ENCODE measurements at places on chromosomes 7 and 10.
A peak's percentile ranks its signal among the peaks of the same experiment; 100 is the strongest.

GRCh38 chr7:155631155-155631554 lies 13.3 kb upstream of the RBM33 start:
- DNase-seq = no peak

DNA sequence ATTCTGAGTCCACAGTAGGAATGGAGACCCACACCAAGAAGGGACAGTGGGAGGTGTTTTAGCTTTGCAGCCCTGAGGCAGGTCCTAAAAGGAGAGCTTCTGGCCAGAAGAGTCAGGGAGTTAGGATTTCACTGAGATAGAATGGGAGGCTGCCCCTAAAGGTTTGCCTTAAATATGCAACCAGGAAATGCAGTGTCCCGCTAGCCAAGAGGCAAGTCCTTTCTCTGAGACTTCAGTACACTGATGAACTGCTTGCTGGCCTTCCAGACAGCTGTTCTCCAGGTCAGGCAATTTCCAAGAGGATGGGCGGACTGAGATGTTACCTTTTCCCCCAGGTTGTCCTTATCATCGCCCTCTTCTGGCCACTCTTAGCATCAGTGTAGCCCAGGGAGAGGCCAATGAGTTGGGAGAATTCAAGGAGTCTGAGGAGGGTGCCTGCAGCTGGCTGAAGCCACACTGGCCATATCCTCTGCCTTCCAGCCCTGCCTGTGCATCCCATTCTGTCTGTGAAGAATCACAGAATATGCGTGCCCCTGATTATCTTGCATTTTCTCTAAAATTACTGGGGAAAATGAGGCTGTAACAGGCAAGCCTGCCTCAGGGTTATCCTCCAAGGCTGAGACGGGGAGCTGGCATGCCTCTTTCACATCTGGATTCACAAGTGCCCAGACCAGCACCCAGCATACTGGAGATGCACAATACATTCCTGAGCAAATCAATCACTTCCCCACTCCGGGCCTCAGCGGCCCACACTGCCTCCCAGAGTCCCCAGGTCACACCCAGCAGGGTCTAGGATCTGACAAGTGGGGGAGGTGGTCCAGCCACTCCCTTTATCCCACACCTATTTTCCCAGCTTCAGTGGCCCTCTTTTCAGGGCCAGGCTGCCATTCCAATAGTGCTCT lies 2.4 kb downstream of the TLL2 start:
- DNase-seq = no peak

DNA sequence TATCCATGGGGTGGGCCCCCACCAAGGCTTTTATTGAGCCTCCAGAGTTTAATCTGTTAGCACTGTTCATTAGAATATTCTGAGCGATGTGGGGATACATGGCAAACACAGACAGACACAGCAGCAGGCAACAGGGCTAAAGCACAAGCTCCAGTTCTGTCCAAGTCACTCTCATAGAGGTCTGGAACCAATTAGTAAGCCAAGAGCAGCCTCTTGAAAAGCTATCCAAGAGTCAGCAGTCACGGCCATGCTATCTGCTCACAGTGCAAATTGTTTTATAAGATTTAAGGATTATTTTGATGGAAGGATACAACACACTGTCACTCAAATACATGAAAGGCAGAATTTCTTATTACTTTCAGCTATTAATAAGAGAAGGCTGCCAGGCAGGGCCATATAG lies 86.4 kb upstream of the DGKB start:
- DNase-seq = no peak

DNA sequence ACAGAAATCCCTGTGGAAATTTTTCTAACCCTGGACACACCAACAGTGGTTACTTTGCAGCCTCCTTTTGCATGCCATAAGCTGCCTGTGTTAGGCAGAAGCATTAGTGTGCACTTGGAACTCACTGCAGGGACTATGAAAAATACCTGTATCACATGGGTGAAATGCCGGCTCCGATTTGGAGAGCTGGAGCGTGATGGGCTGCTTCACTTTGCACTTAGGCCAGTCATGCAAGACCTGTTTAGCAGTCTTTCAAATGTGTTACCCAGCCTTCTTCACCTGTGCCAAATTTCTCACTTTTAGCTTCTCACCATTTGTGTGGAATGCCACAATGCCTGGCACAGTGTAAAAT lies 11.3 kb downstream of the NCOA4 start:
- DNase-seq = no peak

- DNase-seq = no peak
Observed at GRCh38 chr10:77422491-77423338, 214.9 kb downstream of the KCNMA1 start.

GRCh38 chr7:15648461-15648961 lies 38.0 kb downstream of the MEOX2 start:
- no peak for DNase-seq

DNA sequence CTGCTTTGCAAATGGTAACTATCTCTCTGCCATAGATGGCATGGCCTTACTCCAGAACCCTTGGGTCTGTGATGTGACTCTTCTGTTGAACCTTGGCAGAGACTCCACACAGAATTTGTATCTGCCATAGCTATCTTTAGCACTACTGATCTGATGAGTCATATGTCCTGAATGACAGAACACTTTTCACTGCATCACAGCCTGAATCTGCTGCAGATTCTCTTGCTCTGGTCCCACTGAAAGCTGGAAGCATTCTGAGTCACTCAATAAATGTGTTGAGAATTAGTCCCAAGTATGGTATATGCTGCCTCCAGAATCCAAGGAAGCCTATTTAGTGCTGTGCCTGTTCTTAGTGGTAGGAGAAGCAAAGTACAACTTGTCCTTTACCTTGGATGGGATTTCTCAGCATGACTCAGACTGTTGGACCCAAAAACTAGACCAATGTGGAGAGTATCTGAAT lies 39.5 kb upstream of the ANKRD1 start:
- peak; percentile 87 for DNase-seq

GRCh38 chr7:5214641-5215040 lies 24.6 kb downstream of the WIPI2 start:
- no peak for DNase-seq

DNA sequence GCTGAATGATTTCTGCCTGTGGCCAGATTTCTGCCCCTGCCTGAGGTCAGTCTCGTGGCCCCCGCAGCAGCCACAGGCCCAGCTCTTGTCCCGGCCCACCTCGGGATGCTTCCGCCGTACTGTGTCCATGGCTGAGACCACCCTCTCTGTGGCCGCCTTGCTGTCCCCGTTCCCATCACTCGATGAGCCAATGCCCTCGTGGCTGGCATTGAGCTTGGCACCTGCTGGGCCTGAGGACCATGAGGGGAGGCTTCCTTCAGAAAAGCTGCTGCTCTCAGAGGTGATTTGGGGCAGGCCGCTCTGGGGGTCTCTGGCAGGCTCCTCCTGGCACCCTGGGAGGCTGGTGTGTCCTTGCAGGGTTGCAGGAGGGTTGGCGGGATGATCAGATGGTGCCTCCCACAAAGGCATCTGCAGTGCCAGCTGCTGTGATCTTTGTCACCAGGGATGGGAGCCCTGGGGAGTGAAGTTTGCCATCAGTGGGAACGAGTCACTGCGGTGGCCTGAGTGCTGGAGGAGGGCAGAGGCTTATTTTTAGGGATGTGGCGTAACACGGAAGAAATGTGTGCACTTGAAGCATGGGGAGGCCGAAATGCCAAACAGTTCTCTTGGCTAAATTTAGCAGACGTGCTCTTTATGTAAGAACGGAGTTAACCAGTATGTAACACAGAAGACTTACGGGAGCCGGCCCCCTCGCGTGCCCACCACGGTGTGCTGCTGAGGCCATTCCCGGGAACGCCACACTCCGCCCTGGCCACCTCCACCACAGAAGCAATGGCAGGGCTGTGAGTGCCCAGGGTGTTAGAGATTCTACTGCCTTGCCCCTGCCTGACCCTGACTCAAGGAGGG lies 47.7 kb downstream of the VIPR2 start:
- no peak for DNase-seq

GRCh38 chr10:28254290-28254985 lies 48.4 kb downstream of the MPP7 start:
- no peak for DNase-seq

GRCh38 chr10:121926157-121926556 lies 1.7 kb downstream of the ATE1 start:
- no peak for DNase-seq

- DNase-seq = no peak
Observed at GRCh38 chr10:69740126-69740525, 61.6 kb upstream of the COL13A1 start.
